NCI-H69 (cell line): ENCODE measurements at places on chromosomes 12 and 14.

DNA sequence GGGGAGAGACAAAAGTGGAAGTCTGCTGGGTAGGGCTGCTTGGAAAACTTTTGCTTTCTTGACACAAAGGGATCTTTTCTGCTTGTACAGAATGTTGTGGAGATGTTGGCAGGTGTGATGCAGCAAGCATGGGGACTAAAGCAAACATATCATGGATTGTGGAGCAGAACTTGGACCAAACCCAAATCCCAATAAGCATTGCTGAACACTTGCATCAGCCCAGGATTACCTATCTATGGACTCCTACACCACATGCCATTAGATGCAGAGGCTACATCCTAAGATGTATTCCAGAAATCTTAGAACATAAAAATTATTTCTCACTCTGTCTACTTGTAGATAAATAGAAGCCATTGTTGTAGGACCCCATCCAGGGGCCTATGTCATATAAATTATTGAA, 44.7 kb upstream of the RERG start:
- peak; percentile 47 for DNase-seq

DNA sequence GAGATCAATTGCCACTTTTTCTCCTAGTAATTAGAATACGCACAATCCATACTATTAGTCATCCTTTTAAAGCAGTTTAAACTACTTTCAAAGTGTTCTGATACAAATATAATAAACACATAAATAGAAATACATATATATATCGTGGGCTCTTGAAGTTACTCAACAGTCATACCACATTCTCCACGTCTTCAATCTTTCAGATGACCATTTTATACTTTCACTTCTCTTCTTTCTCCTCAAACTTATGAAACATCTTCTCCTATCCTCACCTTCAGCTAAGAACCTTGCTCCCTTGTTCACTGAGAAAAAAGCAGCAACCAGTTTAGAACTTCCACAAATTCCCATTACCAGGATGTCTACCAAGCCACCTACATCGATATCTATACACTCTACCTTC, 19.2 kb downstream of the CEP290 start:
- no peak for DNase-seq

DNA sequence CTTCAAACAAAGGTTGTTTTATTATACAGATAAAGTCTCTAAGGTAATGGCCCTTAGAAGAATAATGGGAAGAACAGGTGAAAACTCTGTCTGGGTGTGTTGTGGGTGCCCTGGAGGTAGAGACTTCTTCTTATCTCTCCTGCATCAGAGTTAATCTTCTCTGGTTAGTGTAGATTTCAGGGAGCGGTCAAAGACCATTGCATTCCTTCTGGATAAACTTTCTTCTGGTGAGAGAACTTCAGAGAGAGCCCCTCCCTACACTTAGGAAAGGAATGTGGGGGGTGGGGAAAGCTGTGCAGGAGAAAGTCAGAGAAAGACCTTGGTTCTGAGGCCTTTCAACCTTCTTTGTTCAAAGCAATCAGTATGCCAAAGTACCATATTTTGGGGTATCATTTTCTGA, 658.5 kb downstream of the DIO2 start:
- DNase-seq: no peak

GRCh38 chr12:64526859-64527258, 74.9 kb downstream of the TBK1 start:
- no peak for DNase-seq

DNA sequence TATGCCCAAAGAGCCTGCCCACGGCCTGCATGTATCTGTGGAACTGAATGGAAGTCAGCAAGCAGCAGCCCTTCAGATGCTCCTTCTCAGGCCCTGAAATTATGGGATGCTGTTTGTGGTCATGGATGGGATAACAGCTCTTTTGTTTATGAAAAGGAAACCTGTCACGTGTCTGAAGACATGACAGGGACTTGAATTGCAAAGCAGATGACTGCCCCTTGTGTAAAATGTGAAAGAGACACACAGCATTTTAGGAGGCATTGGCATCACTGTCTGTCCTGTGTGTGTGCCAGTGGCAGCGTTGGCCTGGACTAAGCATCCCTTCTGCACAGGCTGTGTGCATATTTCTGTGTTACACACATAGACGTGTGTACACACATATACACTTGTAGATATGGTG, 192.1 kb downstream of the VRK1 start:
- no peak for DNase-seq

GRCh38 chr12:81128930-81129554, 51.2 kb downstream of the ACSS3 start:
- peak; percentile 85 for DNase-seq

GRCh38 chr14:100538351-100539002, 48.7 kb downstream of the BEGAIN start:
- no peak for DNase-seq

DNA sequence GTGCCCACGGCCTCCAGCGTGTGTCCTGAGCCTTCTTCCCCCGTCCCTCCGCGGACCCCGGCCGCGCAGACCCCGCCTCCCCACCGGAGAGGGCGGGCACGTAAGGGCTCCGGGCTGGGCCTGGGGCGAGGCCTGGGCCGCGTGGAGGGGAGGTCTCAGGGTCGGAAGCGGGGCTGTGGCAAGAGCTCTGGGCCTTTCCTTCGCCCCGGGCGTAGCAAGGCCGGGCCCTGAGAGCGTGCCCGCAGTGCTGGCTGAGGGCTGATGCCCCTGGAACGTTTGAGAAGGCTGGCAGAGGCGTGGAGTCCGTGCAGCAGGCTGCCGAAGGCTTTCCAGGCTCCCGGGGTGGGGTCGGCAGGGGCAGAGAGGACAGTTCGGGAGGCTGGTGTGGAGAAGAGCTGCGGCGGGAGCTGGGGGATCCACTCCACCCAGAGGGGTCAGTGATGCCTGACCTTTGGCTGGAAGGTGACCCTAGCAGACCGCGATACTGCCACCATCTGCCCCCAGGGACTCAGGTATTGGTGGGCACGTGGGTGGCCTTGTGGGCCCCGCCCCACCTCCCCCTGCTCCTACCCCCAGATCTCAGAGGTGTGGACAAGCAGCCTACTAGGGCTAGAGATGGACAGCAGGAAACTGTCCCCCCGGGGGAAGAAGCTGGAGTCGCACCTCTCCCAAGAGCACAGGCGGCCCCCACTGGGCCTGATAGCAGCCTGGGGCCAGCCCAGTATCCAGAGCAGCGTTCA, 558 bp downstream of the TEX22 start:
- DNase-seq: peak; percentile 87

- DNase-seq: no peak
Measured at GRCh38 chr12:1339618-1340319, 254.6 kb downstream of the FBXL14 start.

DNA sequence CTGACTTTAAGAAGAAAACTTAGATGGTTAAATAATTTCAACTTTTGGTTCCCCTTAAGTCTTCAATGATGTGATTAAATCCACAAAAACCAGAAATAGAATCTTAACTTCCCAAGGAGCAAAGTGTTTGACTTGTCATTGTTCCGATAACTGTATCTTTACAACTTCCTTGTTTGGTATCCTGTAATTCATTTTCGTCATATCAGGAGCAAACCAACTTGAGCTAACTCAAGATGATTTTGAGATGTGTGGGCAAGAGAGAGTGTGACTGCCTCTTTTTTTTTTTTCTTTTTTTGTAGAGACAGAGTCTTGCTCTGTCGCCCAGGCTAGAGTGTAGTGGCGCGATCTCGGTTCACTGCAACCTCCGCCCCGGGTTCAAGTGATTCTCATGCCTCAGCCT, 25.3 kb downstream of the DRAM1 start:
- DNase-seq: no peak

DNA sequence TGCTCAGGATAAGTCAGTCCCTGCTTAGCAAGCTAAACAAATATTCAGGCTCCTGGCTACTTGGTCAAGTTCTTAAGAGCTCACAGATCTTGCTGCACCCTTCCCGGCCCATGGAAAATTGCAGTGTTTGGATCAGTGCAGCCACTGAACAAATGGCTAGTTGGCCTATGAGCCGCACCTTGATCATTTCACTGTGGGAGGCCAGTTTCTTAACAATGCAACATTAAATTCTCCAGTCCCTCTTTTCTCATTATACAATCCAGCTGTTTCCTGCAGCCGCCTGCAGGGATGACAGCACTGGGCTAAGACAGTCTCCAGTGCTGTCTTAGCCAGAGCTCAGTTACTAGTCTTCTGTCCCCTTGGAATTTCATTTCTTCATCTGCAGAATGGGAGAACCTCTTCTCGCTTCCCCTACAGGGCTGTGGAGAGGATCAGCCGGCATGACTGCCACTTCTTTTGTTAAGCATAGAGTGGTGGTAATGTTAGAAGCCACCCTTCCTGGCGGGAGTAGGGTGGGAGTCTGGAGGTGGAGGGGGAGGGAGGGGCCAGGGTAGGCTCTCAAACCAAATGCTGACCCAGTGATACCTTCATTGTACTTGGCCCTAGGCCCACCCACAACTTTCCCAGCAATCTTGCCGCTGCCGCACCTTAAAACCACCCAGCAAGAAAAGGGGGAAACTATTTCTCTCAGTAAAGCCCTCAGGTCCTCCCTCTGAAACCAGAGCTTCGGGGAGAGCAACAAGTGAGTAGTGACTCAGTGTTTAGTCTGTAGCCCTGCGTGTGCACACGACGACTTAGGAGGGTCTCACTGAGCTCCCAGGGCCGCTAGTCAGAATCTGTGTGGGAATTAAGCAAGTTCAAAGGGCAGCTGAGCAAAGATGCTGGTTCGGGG, 145.7 kb downstream of the NUAK1 start:
- DNase-seq: peak; percentile 30

- no peak for DNase-seq
Measured at GRCh38 chr12:50679612-50680011, 84.3 kb upstream of the ATF1 start.

- DNase-seq: no peak
Measured at GRCh38 chr14:68637106-68638021, 155.5 kb downstream of the ZFP36L1 start.

DNA sequence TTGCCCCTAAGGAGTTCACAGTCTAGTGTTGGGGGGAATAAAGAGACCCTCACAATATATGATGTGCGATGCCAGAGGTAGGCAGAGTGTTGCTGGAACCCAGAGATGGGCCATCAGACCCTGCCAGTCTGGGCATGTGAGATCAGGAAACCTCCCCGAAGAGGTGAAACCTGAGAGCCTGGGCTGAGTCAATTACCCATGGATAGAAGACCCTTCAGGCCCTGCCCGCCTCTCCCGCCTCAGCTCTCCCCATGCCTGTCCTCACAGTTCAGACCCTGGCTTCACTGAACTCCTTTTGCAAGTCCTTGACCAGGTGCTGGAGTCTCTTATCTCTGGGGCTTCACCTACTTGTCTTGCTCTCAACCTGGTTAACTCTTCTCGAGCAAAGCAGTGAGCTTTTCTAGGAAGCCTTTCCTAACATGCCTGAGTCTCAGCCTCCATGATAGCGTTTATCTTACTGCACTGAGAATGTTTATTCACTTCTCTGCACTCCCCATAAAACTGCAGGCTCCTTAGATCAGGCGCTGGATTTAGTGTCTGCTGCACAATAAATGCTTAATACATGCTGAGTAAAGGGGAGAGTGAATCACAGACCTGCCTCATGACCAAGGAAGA, 19.6 kb downstream of the ALDH1L2 start:
- DNase-seq: peak; percentile 26

DNA sequence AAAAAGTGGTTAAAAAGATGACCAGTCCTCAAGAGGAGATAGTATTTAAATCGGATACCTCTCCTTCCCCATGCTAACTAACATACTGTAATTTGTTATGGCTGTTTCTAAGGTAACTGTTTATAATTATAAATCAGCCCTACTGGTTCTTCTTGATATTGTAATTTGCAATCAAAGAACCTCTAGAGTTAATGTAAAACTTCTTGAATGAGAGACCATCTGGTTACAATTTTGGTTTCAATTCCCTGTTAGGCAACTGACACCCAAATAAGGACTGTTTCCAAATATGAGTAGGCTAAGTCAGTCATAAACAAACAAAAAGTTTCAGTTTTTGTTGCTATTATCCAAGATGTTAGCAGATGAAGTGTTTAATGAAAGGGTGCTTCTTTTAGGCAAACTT, 120.2 kb upstream of the DNM1L start:
- DNase-seq: no peak

GRCh38 chr12:98419795-98420404, 95.5 kb upstream of the TMPO start:
- DNase-seq: no peak

- peak; percentile 80 for DNase-seq
Measured at GRCh38 chr14:56482310-56482911, 97.2 kb upstream of the TMEM260 start.

DNA sequence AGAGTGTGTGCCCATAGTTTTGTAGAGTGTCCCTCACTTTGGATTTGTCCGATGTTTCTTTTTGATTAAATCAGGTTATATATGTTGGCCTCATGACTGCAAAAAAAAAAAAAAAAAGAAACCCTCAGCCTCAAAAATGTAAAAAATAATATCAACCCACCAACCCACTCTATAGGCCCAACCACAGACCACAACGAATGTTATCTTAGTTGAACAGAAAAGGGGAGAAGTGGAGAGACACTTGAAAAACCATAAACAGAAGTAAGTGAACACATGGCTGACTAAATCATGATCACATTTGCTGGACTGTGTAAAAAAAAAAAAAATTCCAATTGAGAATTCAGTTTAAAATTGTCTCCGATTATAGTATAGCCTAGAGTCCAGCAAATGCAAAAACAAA, 45.5 kb upstream of the ST8SIA1 start:
- DNase-seq: no peak

DNA sequence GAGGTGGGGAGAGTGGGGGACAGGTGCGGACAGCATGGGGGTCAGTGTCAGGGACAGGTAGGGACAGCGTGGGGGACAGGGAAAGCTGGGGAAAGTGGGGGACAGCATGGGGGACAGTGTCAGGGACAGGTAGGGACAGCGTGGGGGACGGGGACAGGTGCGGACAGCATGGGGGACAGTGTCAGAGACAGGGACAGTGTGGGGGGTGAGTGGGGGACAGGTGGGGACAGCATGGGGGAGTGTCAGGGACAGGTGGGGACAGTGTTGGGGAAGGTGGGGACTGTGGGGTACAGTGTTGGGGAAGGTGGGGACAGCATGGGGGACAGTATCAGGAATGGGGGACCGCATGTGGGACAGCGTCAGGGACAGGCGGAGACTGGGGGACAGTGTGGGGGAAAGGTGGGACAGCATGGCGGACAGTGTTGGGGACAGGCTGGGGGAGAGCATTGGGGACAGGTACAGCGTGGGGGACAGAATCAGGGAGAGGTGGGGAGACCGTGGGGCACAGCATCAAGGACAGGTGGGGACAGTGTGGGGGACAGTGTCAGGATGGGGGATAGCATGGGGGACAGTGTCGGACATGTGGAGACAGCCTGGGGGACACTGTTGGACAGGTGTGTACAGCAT, 96.1 kb downstream of the TMEM121 start:
- DNase-seq: no peak

GRCh38 chr12:45477526-45477925, 252.0 kb upstream of the ARID2 start:
- no peak for DNase-seq
